ENCODE measurements at places on chromosomes 3 and 15. TPM values are rescaled to one million over a fixed set of nuclear protein-coding genes. Genes with fewer than 3 reads are reported as not detected.

NR2E3 gene
- total RNA-seq = not detected

CCDC9B gene
- 4.1 TPM for total RNA-seq

HTR3C gene
- total RNA-seq = not detected

RHCG gene
- total RNA-seq = not detected

TERC gene
- total RNA-seq = 6.0 TPM

KIF15 gene
- total RNA-seq = 0.16 TPM

RTP4 gene
- 2.4 TPM for total RNA-seq

CLDN16 gene
- not detected for total RNA-seq

UQCC5 gene
- 8.0 TPM for total RNA-seq

LRRC34 gene
- 0.78 TPM for total RNA-seq

HYKK gene
- total RNA-seq = 2.0 TPM

MUC20 gene
- 13.2 TPM for total RNA-seq

GOLGA6L26 gene
- not detected for total RNA-seq

LXN gene
- total RNA-seq = 3.6 TPM

PRR23B gene
- not detected for total RNA-seq

Data from T-helper 17 cell (primary cell).